ENCODE measurements at places on chromosomes 11 and 22.

DNA sequence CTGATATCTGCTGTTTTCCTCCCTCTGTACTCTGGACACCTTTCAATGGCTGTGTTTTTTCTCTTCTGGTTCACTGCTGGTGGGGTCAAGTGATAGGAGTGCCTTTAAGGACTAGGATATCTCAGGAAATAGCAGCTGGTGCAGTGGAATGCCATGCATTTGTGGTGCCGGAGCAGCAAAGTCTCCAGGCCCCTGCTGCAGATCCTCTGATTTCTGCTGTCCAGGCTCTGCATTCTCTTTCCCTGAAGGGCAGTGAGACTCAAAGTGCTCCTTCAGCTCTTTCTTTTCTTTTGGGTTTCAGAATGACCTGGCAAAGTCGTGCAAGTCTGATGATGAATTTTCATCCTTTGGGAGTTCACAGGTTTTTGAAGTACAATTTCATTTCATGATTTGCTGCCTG lies 774.3 kb downstream of the FAM181B start:
- DNase-seq, result no peak

GRCh38 chr11:109772892-109773291 lies 320.3 kb upstream of the ZC3H12C start:
- DNase-seq, result no peak

GRCh38 chr11:20668844-20669819 lies at the start of gene NELL1:
Gene NELL1 (plus strand): TSS chr11:20669586.
- DNase-seq, result no peak

- no peak for DNase-seq
Measured at GRCh38 chr11:24628224-24628776, 131.4 kb downstream of the LUZP2 start.

DNA sequence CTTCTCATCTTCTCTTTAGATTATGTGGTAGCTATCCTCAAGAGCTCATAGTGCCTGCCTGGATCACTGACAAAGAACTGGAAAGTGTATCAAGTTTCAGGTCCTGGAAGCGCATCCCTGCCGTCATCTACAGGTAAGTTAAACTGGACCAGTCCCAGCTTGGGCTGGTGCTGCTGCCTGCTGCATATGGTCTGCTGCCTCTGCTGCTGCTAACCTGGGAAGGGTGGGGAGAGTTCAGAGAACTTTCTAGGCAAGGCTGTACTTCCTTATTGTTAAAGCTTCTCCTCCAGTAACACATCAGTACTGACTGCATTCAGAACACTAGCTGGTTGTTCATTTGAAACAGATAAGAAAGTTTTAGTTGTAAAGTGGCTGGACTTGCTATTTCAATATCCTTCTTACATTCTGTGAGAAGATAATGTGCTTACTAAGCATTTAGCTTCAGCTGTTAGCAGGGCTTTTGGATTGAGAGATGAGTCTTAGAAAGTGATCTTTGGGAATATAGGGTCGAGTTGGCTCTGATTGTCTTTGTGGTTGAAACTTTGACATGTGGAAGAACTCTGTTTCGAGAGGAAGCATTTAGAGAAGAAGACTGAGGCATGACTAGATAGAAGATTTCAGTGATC lies 77.3 kb upstream of the HORMAD2 start:
- no peak for DNase-seq

GRCh38 chr11:6979365-6979764 lies 40.8 kb downstream of the ZNF214 start:
- no peak for DNase-seq

DNA sequence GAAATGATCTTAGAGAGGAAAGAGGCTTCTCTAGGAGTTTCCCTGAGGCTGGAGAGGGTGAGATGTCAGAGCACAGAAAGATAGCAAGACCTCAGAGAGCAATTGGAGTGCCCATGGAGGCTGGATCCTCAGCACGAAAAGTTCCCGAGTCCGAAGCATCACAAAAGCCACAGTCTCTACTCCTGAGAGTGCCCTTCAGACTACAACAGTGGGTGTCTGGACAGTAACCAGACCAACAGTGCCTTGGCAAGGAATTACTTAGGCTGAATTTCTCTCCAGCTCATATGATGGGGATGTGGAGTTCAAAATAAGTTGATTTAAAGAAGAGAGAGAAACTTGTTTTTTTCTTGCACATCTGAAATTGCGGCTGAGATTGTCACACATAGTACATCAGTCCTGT lies 31.9 kb upstream of the PSMA1 start:
- no peak for DNase-seq
